HT-29 (cell line): ENCODE measurements at places on chromosomes 4 and X. TPM values are rescaled to one million over a fixed set of nuclear protein-coding genes. Genes with fewer than 3 reads are reported as not detected.

Gene ADH1B
- not detected in 2 replicates for total RNA-seq

Gene CYBB
- total RNA-seq, result 0.34 and 0.58 TPM in 2 replicates

Gene S100P
- 412 and 628 TPM in 2 replicates for total RNA-seq

Gene GPC3
- total RNA-seq, result 0.16 and 1.3 TPM in 2 replicates

Gene SMIM10
- not detected in 2 replicates for total RNA-seq

Gene CLTRN
- 0.13 TPM in 1 of 2 replicates, not detected in the other for total RNA-seq

Gene ARR3
- total RNA-seq, result not detected in 2 replicates

Gene ITGB1BP2
- 1.7 and 2.2 TPM in 2 replicates for total RNA-seq

Gene CD38
- 0.05 TPM in 1 of 2 replicates, not detected in the other for total RNA-seq

Gene TLR6
- total RNA-seq, result 0.15 and 0.34 TPM in 2 replicates

Gene CCNG2
- 5.6 and 6.0 TPM in 2 replicates for total RNA-seq

Gene MAGEB1
- total RNA-seq, result not detected in 2 replicates

DNA sequence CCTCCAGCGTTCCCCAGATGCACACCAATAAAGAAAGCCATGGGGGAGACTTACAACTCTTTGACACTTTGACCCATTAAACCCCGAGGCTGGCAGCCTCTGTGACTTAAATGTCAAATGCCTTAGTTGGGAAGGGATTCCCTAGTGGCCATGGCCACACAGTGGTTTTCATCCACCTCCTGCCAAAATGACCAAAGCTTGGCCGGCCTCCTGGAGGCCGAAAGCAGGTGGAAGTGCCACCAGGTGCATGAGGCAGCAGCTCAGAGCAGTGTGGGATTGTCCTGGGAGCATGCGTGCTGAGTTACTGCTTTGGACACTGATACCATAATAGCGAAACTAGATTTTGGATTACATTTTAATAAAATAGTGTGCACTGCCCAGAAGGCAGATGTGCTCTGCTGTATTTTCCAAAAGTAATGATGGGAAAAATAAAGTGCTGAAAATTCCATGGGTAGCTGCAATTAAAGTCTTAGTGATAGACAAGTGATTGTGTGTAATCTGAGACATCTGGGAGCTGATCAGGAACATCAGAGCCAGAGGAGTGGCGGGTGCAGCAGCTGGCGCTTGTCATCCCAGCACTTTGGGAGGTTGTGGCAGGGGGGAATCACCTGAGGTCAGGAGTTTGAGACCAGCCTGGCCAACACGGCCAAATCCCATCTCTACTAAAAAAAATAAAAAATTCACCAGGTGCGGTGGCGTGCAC is 39.8 kb upstream of the TADA2B start:
- DNase-seq, result no peak

- DNase-seq, result no peak
Observed at GRCh38 chr4:122668241-122668640, 47.4 kb upstream of the IL21 start.

DNA sequence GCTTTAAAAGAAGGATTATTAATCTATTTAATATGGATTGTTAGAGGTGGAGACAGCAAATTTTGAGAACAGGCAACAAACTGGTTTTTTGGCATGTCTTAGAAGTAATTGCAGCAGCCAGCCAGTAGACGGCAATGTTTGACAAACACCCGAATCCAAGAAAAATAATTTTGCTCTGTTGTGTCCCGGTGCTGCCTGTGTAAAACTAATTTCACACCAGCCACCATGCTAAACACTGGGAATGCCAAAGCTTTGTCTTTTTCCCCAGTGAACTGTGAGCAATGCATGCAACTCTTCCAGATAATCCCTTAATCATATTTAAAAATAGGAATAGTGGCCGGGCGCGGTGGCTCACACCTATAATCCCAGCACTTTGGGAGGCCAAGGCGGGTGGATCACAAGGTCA is 25.9 kb downstream of the SMIM31 start:
- peak; percentile 39 for DNase-seq

DNA sequence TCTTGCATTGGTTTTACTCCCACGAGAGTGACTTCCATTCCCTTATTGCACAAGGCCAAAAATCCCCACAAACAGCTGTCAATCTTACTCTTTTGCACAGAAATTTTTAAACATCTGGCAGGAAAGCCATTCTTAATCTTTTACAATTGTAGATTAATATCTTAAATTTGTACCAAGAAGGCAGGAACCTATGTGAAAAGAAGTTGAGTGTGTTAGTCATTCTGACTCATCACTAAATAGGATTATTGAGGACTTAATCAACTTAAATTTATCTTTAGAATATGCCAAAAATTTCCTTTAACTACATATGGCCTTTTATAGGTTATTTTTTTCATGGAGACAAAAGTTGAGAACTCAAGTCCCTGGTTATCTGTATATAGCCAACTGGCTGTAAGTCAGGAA is 49.0 kb upstream of the VEGFC start:
- no peak for DNase-seq

- no peak for DNase-seq
Observed at GRCh38 chr4:140903522-140904475, 147.6 kb upstream of the TBC1D9 start.

- DNase-seq, result peak; percentile 80
Observed at GRCh38 chrX:45515262-45516215, 314.9 kb upstream of the DIPK2B start.

GRCh38 chr4:76012388-76012801 is 5.1 kb upstream of the CXCL9 start:
- DNase-seq, result no peak

DNA sequence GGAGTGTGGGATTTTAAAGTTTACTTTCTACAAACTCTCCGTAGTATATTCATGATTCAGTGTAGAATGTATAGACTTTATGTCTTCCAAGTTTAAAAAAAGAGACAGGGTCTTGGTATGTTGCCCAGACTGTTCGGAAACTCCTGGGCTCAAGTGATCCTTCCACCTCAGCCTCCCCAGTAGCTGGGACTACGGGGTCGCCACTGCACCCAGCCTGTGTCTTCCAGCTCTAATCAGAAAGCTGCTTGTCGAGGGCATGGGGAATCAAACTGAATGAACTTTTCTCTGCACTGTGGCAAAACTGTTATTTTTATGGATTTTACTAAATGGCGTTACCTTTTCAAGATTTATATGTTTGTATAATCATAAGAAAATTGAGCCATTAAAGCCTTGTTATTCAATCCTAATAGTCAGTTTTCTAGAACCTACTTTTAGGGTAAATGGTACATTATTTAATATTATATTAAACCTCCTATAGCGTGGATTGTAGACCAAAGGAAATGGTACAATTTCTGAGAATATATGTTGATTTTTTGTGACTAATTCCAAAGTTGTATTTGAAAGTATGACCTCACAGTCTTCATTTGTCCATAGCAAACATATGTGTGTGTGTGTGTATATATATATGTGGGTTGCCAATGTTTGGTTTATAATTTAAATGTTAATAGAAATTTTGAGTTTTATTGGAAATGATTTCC is 1.1 kb downstream of the BLOC1S4 start:
- no peak for DNase-seq

- DNase-seq, result peak; percentile 84
Observed at GRCh38 chrX:7927259-7928167, at the start of gene PNPLA4. PNPLA4 (minus strand) TSS chrX:7927413; CDS start chrX:7926119, 1,294 bp downstream.

DNA sequence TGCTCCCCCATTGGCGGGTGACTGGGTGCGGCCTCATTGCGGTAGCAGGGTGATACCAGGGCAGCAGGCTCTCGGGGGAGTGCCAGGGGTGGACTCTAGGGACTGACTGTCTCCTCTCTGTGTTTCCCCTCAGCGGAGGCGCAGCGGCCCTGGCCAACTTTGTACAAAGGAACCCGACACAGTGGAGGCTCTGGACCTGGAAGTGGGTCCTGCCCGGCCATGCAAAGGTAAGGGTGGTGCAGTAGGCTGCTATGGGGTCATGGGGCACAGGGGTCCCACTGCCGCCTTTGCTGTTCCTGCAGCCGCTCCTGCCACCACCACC is 16.3 kb downstream of the SULT1B1 start:
- no peak for DNase-seq

- DNase-seq, result no peak
Observed at GRCh38 chrX:50393902-50394301, 76.7 kb downstream of the DGKK start.

DNA sequence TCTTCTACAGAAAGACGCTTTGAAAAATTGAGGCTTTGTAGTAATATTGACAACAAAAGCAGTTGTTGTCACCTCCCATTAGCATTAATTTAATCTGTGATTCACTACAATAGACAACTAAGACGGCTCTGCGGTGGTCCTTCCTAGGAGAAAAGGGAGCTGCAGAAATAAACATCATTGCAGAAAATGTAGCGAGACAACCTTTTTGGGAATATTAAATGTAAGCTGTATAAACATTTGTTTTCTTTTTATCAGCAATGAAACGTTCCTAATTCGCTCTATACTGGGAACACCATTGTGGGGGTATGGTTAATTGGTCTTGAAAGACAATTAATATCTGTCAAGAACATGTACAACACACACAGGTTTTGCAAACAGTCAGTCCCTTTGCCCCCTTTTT is 583.3 kb upstream of the TENM3 start:
- no peak for DNase-seq

- DNase-seq, result no peak
Observed at GRCh38 chr4:142420311-142421095, 425.6 kb downstream of the INPP4B start.

- DNase-seq, result peak; percentile 79
Observed at GRCh38 chr4:106898621-106899230, 137.4 kb downstream of the DKK2 start.

- peak; percentile 83 for DNase-seq
Observed at GRCh38 chrX:151753313-151754046, 18.9 kb downstream of the CNGA2 start.

- DNase-seq, result no peak
Observed at GRCh38 chr4:151744614-151745013, 16.2 kb downstream of the GATB start.

DNA sequence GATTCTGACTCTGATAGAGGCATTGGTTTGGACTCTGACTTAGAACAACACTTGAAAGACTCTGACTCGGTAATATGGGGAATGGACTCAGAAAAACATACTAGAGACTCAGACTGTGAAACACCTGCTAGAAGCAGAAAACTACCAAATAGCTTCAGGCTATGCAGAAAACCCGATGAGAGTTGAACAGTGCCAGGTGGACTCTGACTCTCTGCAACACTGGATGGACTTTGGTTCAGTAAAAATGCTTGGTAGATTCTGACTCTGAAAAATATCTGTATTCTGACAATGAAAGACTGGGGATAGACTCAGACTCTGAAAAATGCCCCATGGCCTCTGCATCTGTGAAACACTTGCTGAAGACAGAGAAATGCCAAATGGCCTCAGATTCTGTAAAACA is 215.1 kb upstream of the HDX start:
- no peak for DNase-seq

GRCh38 chrX:71941776-71942175 is 31.1 kb downstream of the NHSL2 start:
- DNase-seq, result no peak

DNA sequence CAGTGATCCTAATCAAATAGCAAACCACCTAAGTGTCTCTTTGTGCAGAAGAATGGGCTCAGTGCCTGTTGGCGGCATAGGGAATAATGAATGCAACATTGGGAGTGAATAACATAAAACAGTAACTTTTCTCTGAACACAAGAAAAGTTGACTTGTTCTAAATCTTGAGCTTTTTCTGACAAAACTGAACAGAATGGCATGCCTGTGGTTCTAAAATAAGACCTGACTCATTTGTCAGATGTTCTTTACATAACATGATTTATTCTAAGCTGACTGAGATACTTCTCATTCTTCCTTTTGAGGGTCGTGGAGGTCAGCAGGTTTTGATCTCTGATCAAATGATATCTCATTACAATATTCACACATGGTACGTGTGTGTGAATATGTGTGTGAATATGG is 165.4 kb upstream of the WDR1 start:
- DNase-seq, result no peak

DNA sequence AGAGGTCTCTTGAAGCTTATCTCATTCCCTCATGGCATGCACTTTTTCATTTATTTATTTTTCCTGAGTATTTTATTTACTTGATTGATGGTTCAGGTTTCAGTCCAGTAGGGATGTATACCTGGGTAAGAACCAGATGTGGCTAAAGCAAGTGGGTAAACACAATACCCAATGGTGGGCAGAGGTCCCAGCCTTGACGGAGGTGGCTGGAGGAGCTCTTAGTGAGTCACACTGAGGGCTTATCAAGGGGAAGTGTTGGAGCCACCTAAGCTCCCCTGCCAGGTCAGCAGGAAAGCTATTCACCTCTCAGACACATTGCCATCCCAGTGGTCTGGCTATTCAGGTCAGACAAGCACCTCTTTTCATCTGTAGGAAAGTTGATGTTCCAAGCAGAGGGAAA is 236.2 kb upstream of the MAGEB16 start:
- DNase-seq, result no peak

DNA sequence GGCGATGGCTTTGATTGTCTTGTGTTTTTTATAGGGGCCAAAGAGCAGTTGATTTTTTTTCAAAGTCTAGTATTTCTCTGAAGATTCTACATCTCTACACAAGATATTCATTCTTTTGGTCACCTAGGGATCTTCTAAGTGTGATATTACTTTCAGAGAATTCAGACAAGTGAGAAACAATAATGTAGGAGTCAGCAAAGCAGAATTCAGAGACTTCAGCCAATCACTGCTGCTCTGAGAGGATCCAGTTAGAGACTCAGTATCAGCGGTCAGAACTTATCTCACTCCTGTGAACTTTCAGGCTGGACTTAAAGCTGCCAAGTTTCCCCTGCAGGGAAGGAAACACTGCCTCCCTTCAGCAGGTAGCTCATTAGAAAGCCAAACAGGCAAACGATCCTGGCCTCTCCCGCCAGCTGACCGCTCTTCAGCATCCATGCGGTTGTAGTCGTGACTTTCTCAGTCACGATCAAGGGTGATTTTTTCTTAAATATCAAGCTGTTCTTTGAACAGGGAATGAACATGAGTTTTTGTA is 59.2 kb downstream of the NSUN7 start:
- DNase-seq, result no peak

DNA sequence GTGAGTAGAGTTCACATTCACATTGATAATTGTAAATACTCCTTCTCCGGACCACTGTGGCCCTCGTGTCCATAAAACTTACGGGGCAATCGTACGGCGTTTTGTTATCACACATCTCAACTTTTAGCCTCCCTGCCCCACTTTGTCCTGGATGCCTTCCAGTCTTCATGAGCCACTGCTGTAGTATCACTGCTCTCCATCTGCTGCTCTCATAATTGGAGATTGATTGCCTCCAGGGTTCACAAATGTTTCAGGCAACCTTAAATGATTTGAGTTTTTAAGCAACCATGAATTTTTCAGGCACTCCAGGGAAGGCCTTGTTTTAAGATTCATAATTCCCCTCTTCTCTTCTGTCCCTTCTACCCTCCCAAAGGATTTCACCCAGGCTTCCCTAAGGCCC is 28.4 kb downstream of the ALPK1 start:
- DNase-seq, result no peak

DNA sequence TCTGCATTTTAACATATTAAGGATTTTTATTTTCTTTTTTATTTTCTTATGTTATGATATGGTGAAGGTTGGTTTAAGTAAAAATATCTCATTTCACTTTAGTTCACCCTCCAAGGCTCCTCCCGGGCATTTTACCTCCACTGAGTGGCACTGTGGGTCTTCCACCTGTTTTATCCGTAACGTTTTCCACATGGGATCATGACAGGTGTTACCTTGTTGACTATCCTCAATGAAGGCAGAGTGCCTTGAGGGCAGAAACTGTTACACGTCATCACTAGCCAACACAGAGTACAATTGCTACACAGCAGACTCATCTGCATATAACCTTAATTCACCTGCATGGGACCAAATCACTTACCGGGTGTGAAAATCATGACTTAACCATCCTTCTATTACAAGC is 105.8 kb downstream of the GEMIN8 start:
- DNase-seq, result no peak

- no peak for DNase-seq
Observed at GRCh38 chrX:16464369-16464768, 185.6 kb upstream of the S100G start.
